ENCODE measurements at places on chromosomes 2 and 18. TPM values are rescaled to one million over a fixed set of nuclear protein-coding genes. Genes with fewer than 3 reads are reported as not detected.

APLF gene
- 7.9 TPM for total RNA-seq

- no peak for DNase-seq
Measured at GRCh38 chr18:8813611-8814010, 108.3 kb downstream of the MTCL1 start.

PTPRN gene
- total RNA-seq = 0.31 TPM

GRCh38 chr2:198498516-198498915 lies 694.1 kb downstream of the PLCL1 start:
- peak; percentile 5 for DNase-seq

GRCh38 chr18:25597476-25597875 lies 245.5 kb upstream of the ZNF521 start:
- no peak for DNase-seq

DNA sequence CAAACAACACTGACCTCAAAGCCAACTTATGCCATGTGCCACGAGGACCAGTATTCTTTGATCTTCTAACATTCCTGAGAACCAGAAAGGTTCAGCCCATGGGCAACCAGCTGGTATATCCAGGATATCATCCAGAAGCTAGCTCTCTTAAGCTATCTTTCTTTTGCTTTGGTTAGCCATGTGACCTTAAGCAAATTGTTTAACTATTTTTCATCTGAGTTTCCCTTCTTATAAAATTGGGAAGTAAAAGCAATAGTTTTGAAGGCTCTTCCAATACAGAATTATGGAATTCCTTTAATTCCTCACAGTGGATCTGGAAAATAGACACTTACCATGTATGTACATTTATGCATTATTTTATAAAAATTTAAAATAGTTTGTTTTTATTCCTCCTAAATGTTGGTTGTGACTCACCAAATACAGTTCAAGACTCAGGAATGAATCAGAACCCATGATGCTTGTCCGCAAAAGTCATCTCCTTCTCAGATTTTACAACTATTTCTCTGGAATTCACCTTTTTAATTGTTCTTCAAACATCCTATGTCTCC lies 435.7 kb downstream of the ZEB2 start:
- DNase-seq = no peak

DNA sequence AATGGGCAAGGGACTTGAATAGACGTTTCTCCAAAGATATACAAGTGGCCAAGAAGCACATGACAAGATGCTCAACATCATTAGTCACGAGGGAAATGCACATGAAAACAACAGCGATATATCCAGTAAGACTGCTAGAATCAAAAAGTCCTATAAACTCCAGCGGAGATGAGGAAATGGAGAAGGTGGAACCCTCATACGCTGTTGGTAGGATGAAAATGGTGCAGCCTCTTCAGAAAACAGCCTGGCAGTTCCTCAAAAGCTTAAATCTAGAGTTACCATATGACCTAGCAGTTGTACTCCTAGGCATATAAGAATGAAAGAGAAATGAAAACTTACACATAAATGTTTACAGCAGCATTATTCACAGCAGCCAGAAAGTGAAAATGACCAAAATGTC lies 48.1 kb downstream of the HPCAL1 start:
- DNase-seq = no peak

DNA sequence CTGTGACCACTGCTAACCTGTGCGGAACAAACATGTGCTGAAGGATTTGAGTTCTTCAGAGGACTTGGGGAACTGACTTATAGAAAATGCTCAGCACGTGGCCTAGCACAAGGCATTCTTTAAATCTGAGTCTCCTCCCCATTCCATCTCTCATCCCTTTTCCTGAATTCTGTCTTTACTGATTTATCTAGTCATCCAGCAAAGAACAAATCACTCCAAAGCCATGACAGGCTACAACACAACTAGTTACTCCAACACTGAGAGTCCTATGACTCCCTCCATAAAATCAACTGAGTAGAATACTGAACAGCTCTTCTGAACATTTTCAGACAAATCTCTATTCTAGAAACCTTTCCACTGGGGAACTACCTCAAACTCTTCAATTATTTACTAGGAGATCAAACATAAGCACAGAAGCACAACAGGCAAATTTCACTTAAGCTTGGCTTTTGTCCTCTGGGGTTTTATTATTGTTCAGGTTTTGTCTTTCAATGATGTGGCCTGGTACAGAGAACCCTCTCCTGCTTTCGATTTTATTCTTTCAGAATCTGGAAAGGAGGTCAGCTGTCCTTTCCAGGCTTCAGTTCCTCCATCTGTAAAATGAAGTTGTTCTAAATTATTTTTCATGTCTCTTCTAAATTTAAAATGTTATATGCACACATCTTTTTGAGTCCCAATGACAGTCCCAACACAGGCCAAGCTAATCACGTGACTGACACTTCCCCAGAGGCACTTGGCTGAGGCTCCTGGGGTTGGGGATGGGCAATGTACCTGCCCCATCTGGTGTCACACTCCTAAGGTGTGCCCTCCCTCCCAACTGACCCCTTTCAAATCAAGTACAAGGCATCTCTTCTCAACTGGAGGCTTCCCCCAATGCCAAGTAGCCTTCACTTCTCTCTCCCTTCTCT lies 31.8 kb downstream of the RNU4ATAC start:
- DNase-seq = no peak

CYTIP gene
- total RNA-seq = 1.7 TPM

GRCh38 chr18:70461323-70462077 lies 172.7 kb downstream of the SOCS6 start:
- no peak for DNase-seq

- no peak for DNase-seq
Measured at GRCh38 chr2:238947920-238948710, 100.2 kb downstream of the TWIST2 start.

- DNase-seq = no peak
Measured at GRCh38 chr18:45286431-45286830, 328.8 kb upstream of the SLC14A2 start.

- DNase-seq = no peak
Measured at GRCh38 chr2:165833156-165833555, 39.1 kb upstream of the GALNT3 start.

GRCh38 chr18:28794459-28795245 lies 617.7 kb upstream of the CDH2 start:
- DNase-seq = no peak

- peak; percentile 15 for DNase-seq
Measured at GRCh38 chr2:183474912-183475695, 350.9 kb downstream of the NUP35 start.

DNA sequence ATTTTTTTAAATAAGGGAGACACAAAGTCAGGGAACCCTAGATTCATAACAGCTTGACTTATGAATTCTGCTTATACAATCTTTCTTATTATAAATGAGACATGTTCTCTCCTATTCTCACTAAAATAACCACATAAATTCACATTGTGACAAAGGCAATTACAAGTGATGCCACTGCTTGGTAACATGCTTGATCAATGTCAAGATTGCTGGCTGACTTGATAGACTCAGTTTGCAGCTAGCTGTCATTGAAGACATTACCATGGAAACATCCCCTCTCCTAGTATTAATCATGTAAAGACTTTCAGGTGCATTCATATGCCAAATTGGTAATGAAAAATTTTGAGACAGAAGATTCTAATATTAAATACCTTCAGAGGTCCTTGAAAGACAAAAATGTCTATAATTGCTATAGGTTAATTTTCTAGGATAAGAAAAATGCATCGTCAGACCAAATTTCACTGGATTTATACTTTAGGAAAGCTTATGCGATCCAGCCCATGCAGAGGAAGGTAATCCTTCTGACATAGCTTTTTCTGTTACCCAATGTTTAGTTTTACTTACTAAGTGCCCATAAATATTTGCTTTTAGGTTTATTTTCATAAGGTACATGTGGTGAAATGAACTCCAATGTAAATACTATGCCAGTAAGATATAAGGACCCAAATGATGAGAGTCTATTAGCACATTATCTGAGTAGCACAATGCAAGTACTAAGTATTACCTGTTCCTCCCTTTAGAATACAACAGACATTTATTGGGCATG lies 32.6 kb upstream of the ENOSF1 start:
- no peak for DNase-seq

ATOH8 gene
- total RNA-seq = 15.7 TPM

LIPG gene
- total RNA-seq = 2.9 TPM

GRCh38 chr18:54742659-54743604 lies 85.3 kb upstream of the RAB27B start:
- DNase-seq = peak; percentile 86

DNA sequence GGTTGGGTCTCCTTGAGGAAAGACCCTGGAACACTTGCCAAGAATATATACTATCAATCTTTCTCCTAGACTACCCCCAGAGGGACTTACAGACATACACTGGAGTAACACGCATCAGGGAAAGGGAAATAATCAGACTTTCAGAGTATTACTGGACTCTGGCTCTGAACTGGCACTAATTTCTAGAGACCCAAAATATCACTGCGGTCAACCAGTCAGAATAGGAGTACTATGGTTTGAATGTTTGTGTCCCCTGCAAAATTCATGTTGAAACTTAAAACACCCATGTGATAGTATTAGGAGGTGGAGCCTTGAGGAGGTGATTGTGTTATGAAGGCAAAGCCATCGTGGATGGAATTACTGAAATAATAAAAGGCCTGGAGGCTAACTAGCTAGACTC lies 323.7 kb downstream of the EN1 start:
- DNase-seq = no peak

POMC gene
- 7.7 TPM for total RNA-seq

- DNase-seq = no peak
Measured at GRCh38 chr2:134663451-134664450, 55.0 kb downstream of the TMEM163 start.

DNA sequence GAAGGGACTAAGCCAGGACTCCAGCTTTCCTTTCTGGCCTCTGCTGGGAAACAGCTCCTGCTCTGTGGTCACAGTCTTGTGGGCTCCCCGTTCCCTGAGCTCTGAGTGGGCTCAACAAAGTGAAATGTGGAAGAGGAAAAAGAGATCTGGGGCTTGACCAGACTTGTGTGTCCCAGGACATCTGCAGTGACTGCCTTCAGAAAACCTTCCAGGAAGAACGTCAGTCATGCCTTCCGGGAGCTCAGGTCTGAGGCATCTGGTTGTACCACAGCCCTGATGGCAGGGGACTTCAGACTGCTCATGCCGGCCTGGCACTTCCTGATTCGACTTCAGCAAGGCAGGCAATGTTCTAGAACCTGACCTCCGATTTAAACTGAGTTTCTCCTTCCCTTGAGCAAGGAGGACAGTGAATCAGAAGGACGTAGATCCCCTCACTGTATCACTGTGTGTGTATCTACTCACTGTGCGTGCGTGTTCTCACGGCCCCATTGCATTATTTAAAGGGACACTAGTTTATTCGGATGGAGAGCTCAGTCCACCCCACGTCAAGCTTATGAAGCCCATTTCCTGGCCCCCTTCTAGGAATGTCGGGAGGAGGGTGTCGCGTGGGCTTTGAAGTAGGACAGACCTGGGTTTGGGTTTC lies 548 bp upstream of the FBLN7 start:
- DNase-seq = no peak

DNA sequence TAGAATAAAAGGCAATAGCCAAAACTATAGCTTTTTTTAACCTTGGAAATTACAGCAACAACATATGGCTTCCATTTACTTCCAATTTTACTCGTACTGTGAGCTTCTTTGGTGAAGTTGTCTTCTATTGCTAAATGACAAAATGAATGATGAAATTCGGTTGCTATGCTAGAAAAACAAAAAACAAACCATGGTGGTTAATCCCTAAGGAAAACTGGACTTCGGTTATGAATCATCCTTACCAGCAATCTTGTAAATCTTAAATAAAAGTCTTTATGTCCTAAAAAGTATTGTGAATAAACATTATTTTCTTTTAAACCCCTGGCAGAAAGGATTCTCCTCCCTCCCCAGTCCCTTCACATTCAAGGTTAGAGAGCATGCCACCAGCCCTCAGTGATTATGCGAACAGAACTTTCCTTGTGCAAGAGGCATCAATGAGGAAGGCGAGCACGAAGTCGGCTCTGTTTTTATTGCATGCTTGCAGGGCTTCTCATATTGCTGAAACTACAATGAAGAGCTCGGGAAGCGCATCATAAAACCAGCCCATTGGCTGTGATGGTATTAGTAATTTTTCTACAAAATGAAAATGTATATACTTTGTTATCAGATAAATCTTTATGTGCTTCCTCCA lies 62.9 kb downstream of the ZNF521 start:
- DNase-seq = peak; percentile 85

- DNase-seq = peak; percentile 84
Measured at GRCh38 chr2:27095745-27096651, 9.4 kb downstream of the KHK start.

DNA sequence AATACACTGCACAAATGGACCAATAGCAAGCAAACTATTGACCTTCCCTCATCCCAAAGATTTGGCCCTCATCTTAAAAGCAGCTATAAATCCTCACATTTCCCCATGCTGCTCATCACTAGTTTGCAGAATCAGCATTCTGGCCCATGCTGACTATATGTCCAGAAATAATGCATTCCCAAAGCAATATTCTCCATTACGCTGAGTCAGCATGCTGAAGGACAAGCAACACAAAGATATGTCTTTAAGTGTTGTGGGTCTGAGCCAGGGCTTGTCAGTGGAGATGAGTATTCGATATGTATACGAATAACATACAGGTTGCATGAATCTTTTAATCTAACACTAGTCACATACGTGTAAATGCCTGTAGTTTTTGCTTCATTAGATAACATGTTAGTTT lies 1045.0 kb upstream of the DDX18 start:
- no peak for DNase-seq

DNA sequence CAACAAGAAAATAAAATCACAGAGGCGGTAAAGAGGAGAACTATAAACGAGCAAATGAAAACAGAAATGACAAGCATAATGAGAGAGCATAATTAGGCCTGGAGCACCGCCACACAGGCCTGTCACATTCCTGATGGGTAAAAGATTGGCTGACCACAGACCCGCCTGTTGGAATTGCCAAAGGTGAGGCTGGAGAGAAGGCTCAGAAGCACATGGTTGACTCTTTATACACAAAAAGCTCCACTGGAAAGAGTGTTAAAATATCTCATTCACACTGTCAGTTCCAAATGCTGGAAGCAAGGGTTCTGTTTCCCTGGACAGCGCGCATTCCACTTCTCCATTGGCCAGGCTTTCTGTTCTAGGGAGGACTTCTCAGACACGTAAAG lies 5.9 kb upstream of the LGALSL start:
- DNase-seq = peak; percentile 29
